ENCODE measurements at places on chromosomes 16 and 17.

DNA sequence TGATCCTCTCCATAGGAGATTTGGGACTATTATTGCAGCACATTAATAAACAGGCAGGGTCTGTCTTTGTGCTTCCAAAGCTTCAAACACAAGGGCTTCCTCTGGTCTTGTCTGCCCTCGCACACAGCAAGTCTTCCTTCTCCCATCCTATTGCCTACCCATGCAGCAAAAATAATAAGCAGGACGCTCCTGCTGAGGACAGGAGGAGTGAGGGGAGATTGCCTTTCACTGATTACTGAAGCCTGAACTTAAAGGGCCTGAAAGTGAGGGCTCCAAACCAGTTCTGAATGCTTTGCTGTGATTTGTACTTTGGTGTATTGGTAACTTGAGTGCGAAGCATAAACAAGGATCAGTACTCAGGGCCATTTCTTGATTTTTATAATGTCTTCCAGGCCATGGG lies 197.6 kb upstream of the XYLT1 start:
- DNase-seq = no peak

DNA sequence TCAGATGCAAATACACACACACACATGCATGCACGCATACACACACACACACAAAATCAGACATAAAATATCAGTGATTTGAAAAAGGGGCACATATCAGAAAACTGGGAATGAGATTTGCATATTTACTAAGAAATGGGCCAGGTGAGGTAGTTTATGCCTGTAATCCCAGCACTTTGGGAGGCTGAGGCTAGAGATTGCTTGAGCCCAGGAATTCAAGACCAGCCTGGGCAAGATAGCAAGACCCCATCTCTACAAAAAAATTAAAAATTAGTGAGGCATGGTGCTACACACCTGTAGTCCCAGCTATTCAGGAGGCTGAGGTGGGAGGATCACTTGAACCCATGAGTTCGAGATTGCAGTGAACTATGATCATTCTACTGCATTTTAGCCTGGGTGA lies 22.4 kb upstream of the PNPO start:
- DNase-seq = no peak

DNA sequence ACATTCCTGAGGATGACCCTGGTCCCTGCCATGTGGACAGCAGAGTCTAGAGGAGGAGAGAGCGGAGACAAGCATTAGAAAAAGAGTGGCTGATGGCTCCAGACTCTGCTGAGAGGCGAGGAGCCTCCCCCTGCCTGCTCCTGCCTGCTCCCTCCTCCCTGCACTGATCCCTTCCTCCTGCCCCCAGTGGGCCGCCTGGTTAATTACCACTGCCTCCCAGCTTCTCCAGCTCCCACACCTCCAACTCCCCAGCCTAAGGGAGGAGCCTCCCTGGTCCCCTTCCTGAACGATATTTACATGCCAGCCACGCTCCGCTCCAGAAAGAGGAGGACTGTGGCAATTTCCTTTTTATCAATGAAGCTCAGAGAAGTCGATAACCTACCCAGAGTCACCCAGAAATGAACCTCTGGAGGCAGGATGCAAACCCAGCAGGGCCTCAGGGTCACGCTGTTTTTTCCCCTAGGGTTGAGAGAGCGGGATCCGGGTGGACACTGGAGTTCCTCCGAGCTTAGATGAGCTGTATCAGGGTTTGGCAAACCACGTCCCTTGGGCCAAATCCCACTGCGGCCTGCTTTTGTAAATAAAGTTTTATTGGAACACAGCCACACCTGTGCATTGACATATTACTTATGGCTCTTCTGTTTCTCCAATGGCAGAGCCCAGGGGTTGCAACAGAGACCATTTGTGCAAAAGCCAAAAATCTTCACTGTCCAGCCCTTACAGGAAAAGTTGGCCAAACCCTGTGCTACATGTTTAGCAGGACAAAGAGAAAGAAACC lies 27.1 kb upstream of the JPH3 start:
- DNase-seq = peak; percentile 46

- DNase-seq = no peak
Measured at GRCh38 chr16:59327894-59328293, 593.8 kb upstream of the GOT2 start.

- no peak for DNase-seq
Measured at GRCh38 chr16:70594569-70594968, 51.8 kb upstream of the IL34 start.

DNA sequence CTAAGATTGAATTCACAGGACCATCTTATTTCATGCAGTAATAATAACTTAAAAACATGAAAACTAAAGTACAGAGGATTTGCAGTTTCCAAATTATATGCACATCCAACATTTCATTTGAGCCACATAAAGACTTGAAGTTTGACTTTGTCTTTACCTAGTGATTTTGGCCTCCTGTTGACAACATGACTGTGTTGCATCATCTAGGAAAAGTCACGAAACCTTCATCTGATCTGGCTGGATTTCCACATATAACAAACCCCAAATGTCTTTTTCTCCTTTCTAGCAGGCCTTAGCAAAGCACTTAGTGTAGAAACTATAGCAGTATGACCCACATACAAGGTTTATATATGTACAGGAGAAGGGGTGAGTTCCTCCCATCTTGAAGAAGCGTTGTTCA lies 406.5 kb upstream of the CDH5 start:
- no peak for DNase-seq

DNA sequence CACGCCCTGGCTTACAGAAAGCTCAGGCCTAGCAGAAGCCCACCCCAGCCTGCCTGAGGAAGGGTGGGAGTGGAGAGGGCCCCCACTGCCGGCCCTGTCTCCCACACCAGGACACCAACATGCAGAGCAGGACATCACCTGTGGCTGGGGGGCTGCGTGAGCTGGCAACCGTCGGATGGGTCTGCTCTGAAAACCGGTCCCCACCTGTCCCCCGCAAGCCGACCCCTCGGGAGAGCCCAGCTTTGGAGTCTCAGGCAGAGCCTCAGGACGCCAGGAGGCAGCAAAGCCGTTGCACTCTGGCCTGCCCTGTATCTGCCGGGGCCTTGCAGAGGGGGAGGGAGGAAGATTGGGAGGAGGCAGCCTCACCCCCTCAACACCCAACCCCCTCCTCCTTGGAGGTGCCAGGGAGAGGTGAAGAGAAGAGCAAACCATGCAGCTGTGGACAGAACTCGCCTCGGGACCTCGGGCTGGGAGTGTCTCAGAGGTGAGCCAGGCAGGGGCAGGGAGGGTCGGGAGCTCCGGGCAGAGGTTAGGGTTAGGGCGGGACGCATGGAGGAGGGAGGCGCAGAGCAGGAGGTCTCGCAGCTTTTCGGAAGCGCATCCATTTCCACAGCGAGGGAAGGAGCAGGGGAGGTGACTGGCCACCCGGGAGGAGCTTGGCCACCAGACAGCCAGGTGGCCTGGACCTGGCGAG lies 30.4 kb upstream of the ZC3H18 start:
- DNase-seq = no peak

DNA sequence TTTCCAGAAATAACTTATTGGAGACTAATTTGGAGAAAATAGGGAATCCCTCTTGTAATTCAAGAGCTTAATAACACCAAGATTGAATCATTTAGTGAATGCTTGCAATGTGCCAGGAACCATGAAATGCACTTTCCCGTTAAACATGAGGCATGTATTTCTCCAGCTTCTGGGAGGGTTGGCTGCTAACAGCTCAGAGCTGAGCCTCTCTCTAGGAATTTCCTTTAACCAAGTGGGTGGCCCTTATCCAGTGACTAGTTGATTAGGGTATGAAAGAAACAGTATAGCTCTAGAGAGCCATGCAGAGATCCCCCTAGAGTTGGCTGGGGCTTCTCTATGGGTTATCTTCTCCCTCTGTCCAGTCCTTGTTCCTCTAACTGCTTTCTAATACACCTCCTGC lies 356.4 kb upstream of the GOT2 start:
- no peak for DNase-seq

DNA sequence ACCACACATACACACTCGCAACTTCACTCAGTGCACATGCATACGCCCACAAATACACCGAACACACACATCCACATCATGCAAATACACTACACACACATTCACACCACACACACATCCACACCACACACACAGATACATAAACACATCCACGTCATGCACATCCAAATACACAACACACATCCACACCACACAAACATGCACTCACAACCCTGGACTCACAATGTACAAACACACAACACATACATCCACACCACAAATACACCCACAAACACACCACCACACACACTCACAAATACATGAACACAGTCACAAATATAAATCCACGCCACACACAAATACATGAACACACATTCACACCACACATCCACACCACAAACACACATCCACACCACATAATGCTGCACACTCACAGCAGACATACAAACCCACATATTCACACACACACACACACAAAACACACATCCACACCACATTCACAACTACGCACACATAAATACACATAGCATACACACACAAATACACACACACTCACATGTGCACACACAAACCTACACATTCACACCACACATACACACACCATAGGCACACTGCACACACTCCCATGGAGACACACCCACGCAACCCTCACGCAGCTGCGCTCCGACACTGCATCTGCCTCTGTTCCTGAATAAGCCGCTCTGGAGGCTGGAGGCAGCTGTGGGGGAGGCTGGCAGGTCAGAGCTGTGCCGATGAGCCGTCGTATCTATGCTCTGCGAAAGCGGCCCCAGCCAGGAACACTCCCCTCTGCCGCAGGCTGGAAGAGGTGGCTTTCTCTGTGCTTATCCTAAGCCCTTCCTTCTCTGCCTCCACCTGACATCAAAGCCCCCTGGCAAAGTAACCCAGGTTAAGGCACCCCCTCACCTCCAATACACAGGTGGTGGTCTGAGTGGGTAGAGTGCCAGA lies 141.8 kb downstream of the GRIN2A start:
- DNase-seq = no peak

DNA sequence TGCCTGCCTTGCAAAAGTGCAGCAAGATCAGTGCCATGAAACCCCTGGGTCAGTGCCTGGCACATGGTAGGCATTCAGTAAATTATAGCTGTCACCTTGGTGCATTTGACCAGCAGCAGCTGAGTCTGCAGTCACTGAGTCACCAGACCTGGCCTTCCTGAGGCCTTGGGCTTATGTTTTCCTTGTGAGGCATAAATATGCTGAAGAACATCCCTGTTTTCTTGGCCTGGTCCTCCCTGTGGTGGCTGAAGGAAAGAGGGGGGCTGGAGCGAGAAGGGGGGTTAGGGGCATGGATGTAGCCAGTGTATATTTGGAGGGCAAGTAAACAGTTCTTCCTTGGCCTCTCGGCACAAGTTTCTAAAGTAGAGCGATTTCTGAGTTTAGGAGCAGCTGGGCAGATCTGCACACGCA lies 26.5 kb downstream of the EPN2 start:
- no peak for DNase-seq

DNA sequence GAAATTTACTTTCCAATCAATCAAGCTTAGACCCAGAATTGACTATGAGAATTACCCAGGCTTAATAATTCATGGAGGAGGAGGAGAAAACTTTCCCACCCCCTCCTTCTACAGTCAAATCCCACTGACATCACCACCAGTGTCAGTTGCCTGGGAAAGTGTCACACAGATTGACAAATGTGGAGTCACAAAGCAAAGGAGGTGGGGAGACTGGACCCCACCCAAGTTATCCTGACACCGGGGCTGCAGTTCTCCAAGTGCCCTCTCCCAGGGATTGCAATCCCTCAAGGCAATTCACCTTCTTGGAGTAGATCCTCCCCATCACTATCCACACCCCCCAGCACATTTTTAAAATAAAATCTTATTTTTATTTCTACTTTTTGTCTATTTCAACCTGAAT lies 100.2 kb upstream of the CDH11 start:
- DNase-seq = no peak

GRCh38 chr16:80449392-80449791 lies 91.4 kb upstream of the DYNLRB2 start:
- DNase-seq = no peak

- DNase-seq = no peak
Measured at GRCh38 chr16:77551357-77551756, 116.5 kb upstream of the ADAMTS18 start.

DNA sequence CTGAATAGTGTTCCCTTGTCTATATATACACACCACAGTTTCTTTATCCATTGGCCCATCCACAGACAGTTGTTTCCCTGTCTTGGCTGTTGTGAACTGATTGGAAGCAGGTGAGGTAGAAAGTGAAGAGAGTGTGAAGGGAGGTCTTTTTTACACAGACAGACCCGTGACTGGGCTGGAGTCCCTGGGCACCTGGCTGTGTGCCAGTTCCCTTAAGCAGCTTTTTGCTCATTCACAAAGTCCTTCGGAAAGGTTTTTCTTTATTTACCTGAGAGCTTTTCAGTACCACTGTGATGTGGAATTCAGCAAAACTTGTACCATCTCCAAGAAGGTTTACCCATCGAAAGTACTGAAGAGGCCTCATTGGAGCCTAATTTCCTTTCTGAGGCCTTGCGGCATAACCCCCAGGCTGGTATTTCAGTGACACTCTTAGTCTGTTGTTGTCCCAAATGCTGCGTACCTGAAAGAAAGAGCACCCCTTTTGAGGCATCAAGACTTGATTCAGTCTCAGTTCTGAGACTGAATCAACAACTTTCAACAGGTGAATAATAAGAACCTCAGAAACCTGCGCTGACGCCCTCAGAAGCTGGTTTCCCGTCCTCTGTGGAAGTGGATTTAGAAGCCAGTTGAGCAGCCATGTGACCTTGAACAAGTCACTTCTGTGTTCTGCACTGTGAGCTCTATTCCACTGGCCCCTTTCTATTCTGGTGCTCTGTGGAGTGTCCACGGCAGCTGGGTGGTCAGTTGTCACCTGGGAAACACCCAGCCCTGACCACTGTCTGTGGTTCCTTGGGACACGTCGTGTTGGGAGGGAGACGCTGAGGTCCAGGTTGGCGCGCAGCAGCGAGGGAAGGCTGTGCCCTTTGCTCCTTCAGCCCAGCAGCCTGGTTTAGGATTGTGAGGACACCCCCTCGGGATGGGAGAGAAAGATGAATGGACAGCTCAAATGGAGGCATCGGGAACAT lies 53.9 kb upstream of the CRISPLD2 start:
- DNase-seq = no peak

- no peak for DNase-seq
Measured at GRCh38 chr17:10050597-10051101, 145.6 kb upstream of the RCVRN start.

DNA sequence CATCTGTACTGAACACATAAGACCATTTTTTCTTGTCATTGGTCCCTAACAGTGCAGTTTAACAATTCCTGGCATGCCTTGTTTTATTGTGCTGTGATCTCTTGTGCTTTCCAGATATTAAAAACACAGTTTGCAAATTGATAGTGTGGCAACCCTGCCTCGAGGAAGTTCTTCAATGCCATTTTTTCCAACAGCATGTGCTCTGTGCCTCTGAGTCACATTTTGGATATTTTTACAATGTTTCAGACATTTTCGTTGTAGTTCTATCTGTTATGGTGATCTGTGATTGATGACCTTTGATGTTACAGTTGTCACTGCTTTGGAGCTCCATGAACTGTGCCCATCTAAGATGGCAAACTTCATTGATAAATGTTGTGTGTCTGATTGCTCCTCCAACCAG lies 66.2 kb downstream of the GOSR1 start:
- DNase-seq = no peak

DNA sequence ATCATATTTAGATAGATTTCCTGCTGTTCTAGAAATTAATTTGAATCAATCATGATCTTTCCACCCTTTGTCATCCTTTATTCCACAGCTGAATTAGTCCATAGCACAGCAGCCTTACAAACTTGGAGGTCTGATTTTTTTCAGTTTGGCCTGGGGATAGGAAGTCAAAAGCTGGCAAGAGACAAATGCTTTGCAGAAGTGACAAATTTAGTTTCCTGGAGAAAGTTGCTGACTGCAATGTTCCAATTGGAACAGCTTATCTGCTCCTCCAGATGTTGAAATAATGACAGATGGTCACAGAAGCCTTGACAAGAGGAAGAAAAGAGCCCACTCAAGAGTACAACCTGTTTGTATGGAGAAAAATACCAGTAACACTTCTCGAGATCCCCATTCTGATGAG lies 1276.1 kb upstream of the CDH8 start:
- DNase-seq = no peak

Measured in H4 (cell line).